NCI-H2029 treated with DMSO at 0.1 percent for 48 hours (cell line): ENCODE measurements at places on chromosomes 5 and 9.

DNA sequence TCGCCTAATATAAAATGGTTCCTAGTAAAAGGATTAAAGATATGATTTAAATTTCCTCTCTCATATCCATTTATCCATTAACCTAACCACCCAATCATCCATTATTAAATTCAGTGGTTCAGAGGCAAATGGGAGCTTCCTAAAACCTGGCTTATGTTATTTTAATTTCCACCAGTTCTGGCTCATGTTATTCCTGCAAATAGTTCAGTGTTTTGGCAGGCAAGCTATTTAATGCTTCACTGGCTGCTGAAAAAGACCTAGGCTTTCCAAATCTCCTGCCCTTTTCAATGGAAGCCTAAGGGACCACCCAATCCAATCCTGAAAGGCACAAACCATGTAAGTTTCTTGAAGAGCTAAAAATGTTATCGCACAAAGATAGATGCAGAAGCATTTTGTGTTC is 52.3 kb downstream of the POC5 start:
- DNase-seq, result no peak

DNA sequence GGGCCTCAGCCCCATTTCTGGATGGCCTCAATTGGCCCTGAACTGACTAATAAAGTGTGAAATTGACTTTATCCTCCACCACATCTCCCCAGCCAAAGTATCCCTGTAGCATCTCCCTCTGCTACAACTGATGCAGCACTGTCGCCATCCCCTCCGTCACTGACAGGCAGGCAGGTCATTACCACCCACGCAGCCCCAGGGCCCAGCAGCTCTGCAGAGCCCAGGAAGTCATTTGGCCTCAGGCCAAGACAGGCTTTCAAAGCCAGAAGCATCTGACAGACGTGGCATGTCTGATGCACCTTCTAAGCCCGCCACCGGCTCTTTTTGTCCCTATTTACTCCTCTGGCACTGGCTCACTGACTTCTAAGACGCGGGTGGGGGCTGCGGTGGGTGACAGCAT is 65.3 kb downstream of the ARHGEF37 start:
- DNase-seq, result no peak

DNA sequence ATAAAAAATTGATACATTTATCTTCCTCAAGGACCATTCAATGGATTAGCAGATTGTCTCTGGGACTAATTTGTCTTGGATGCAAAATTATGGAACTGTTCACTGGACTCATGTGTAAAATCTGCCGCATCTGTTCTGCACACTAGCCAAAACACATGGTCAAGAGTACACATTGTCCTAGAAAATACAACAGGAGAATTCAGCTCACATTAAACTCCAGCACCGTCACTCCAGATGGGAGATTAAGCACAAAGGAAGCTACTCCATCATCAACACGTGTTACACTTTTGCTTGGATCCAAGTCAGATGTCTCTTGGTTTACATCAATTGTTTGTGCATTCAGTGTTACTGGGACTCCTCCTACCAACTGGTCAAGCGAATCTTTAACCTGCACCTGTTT is 28.8 kb downstream of the C5 start:
- DNase-seq, result no peak

- no peak for DNase-seq
Measured at GRCh38 chr9:108724652-108725051, 131.1 kb downstream of the ACTL7B start.

DNA sequence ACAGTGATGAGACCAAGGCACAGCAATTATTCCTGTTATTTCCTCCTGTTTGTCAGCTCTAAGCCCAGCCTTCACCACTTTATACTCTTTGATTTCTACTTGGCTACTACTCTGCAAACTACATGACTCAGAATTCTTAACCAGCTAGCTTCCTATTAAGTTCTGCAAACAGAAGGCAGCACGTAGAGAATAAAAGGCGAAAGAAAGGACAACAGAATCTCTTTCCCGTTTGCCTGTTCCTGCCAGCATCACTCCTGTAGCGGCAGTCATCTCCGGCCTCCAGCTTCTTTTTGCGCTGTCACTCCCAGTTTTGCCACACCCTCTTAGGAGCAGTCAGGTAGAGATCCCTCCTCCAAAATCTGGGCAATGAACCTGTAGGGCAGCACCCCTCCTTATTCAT is 29.9 kb downstream of the DPYSL3 start:
- DNase-seq, result peak; percentile 91

DNA sequence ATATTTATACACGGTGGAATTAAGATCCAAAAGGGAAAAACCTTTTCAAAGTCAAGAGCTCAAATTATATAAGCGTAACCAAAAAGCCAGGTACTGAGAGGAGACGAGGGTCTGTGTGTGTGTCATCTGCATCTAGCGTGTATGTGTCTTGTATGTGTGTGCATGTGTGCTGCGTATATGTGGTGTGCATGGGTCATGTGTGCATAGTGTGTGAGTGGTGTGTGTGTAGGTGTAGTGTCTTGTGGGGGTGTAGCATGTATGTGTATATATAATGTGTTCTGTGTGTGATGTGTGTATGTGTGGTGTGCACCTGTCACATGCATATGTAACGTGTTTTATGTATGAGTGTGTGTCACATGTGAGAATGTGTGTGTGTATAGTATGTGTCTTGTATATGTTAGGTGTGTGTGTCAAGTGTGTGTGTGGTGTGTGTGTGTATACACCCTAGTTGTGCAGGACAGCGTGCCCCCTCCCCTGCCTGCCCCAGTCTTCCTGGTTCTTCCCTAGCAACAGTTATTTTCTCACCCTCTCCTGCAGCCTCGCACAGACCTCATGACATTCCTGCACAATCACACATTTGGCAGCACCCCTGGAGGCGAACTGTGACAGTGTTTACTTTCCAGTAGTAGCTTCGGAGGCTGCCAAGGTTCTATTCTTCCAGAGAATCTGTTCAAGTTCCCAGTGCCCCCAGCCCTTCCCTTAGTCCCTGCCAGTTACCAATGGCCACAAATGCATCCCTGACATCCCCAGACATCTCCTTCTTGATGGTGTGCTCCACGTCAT is 27.1 kb upstream of the TNIP1 start:
- no peak for DNase-seq

GRCh38 chr5:117588611-117589010 is 1014.0 kb upstream of the SEMA6A start:
- DNase-seq, result no peak

- no peak for DNase-seq
Measured at GRCh38 chr9:27990524-27990923, 417.2 kb upstream of the C9orf72 start.

- no peak for DNase-seq
Measured at GRCh38 chr5:139378941-139379361, 4.1 kb downstream of the SLC23A1 start.

- DNase-seq, result peak; percentile 44
Measured at GRCh38 chr9:76697554-76697953, 66.7 kb upstream of the PCA3 start.

DNA sequence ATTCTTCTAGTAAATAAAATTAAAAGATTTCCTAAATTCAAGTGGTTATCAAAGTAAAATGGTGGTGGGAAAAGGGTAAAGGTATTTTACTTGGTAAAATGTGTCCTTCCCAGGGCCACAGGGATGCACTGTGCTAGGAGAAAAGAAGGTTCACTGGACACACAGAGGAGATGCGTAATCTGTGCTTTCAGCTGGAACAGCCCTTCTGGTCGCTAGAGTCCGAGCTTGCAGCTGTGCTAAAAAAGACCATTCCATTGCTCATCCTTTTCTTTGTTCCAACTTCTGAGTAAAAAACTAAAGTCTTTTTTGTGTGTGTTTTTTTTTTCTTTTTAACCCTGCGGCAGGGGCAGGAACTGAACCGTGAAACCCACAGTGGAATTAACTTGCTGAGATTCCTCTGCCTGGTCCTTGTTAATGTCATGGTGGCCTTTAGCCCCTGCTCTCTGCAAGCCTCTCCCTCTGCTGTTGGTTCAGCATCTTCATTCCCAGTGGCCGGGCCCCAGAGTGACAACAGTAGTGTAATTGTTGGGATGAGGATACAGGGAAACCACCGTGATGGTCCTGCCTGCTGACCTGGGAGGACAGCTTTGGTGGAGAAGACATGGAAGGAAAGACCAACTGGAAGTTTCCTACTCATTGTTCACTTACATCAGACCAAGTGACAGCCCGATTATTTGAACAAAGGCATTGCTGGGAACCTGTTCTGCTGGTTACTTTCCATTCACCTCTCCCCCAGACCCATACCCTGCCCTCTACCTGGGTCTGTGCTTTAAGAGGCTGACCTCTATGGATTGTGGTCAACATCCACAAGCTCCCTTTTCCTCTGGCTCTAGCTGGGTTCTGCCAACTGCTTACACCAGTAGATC is 31.9 kb upstream of the FSTL4 start:
- no peak for DNase-seq

GRCh38 chr5:158203261-158203660 is 344.3 kb upstream of the CLINT1 start:
- DNase-seq, result no peak

DNA sequence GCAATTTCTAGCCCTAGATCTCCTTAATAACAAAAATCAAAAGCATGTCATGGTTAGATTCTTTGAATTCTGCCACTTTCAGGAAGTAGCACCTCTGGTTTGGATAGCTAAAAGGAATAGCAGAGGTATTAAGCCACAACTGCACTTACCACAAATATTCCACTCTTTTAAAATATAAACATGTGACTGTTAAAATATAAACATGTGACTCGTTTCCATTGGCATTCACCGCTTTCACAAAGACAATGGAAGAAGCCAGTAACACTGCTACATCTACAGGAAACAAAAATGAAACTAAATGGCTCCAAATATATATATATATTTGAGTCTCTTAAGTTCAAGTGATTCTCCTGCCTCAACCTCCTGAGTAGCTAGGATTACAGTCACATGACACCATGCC is 222.9 kb downstream of the ARL15 start:
- DNase-seq, result no peak

DNA sequence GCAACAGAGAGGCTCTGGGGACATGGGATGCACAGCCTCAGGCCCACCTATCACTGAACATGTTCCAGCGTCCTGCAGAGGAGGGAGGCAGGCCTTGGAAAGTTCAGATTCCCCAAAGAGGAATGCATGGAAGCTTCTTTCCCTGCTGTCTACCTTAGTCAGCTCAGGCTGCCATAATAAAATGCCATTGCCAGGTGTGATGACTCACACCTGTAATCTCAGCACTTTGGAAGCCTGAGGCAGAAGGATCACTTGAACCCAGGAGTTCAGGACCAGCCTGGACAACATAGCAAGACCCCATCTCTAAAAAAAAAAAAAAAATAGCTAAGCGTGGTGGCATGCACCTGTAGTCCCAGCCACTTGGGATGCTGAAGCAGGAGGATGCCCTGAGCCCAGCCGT is 24.5 kb upstream of the TOR1B start:
- DNase-seq, result no peak

- no peak for DNase-seq
Measured at GRCh38 chr5:179798144-179798770, 4.5 kb downstream of the LTC4S start.

- DNase-seq, result peak; percentile 32
Measured at GRCh38 chr9:126705767-126706697, 92.3 kb downstream of the LMX1B start.

GRCh38 chr5:58412932-58413331 is 47.0 kb downstream of the PLK2 start:
- no peak for DNase-seq

DNA sequence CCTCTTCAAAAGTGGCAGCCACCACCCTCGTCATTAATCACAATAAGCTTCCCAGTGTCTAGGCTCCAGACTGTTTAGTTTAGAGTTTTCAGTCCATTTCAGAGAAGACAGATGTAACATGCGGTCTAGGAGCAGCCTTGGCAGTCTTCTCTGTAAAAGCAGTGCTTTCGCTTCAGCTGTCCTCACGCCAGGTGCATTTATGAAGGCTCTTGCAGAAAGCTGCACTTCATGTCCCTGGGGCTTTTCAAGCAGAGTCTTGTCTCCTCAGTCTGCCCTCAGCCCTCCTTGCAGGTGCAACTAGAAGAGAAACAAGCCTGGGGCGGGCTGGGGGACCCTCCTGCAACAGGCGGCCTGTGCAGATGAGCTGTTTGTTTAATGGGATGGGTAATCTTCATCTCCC is 281.9 kb downstream of the DRD1 start:
- no peak for DNase-seq

GRCh38 chr9:136928591-136928990 is 15.9 kb downstream of the FBXW5 start:
- DNase-seq, result no peak

- DNase-seq, result no peak
Measured at GRCh38 chr5:78843436-78843835, 141.7 kb downstream of the ARSB start.

DNA sequence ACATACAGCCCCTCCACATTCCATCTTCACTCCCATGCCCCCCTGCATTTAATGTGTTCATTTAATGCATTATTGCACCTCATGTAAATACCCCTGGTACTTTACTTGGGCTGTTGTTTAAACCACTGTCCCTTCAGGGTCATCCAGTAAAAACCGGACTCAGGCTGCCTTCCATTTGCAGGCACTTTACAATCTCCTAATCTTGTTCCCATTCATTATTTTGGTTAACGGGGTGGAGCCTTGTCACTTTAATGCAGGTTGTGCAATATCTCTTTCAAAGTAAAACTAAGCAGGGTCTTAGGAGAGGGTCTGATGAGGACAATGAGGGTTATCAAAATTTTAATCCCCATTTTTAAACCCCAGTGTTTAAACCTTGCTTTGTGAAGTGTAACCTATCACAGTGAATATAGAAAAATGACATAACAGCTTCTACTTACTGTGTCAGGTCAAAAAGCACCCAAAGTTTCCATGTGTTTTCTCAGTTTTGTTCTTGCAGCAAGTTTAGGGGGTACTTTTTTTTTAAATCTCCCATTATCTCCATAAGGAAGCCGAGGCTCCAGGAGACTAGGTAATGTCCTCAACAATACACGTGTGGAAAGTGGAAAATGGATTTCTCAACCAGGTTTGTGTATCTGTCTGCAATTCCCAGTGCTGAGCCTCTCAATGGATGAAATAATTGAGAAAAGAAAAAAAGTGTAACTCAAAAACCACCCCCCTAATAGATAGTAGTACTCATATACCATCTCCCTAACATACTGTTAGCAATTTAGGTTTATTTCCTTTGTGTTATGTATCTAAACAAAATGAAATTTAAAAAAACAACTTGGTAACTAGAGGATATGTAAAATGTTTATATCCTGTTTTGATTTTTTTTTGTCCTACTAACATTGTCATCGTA is 54.2 kb upstream of the SPRY4 start:
- DNase-seq, result no peak

GRCh38 chr9:5111696-5112095 is 73.7 kb downstream of the INSL6 start:
- DNase-seq, result no peak

GRCh38 chr5:134140530-134141201 is 26.2 kb downstream of the TCF7 start:
- DNase-seq, result peak; percentile 25

GRCh38 chr5:44933686-44934085 is 124.9 kb downstream of the MRPS30 start:
- DNase-seq, result no peak

GRCh38 chr5:78927657-78928282 is 57.3 kb downstream of the ARSB start:
- DNase-seq, result no peak

DNA sequence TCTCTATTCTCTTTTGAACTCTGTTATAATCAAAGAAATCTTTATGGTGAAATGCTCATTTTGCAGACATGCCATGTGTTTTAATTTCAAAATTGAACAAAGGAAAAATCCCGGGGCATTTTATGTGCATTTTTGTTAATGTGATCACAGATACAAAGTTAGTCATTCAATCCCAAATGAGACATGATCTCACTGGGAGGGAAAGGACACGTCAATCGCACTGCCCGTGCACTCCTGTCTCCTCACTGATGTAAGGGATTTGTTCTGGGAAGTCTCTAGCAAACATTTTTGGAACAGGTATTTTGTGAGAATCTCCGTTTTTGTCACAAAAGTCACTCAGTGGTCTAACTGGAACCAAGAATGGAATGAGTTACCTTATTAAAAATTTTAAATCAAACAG is 97.9 kb upstream of the RANBP6 start:
- no peak for DNase-seq
